ENCODE measurements at places on chromosomes 16 and 17. TPM values are rescaled to one million over a fixed set of nuclear protein-coding genes. Genes with fewer than 3 reads are reported as not detected.

DNA sequence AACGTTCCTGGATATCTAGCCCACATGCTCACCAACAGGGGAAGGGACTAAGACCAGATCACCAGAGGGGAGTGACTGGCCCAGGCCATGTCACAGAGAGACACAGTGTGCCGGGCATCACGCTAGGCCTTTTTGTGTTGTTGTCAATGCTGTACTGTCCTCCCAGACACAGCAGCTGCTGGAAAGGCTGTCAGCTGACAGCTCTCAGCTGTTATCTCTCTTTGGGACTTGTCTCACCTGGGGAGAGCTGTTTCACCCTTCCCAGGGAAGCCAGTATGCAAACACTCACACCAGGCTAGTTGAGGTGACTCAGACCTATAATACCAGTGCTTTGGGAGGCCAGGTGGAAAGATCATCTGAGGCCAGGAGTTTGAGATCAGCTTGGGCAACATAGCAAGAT lies 19.4 kb downstream of the UNC45B start:
- DNase-seq = peak; percentile 58

DNA sequence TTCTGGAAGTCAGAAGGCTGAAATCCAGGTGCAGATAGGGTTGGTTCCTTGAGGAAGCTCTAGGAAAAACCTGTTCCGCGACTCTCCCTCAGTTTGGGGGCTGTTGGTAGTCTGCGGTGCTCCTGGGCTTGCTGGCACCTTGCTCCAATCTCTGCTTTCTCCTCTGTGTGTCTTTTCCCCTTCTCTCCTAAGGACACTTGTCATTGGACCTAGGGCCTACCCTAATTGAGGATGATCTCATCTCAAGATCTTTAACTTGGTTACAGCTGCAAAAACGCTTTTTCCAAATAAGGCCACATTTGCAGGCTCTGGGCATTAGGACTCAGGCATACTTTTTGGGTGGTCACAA lies 12.9 kb upstream of the CACNG4 start:
- no peak for DNase-seq

- DNase-seq = no peak
Measured at GRCh38 chr16:9677301-9677653, 505.0 kb downstream of the GRIN2A start.

DNA sequence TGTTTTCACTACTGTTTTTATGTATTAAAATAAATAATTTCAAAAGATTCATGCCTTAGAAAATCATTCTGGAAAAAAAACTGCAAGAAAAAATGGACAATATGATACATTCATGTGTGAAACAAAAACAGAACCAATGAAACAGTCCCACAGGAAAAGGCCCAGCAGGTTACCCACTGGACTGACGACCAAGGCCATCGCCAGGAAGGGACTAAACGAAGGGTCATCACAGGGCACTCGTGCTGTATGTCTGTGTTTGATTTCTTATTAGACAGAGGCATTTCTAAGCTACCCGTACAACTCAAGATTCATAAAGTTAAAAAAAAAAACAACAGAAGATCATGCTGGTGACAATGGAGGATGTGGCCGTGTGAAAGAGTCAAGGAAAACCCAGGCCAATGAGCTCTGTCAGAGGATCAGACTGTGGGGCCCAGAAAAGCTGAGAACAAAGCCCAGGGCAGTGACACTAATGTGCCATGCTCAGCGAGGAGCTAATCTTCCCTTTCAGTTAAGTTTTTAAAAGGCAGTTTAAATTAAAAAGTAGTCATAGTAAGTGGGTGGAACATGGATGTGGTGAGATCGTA lies 31.8 kb downstream of the NSMCE1 start:
- no peak for DNase-seq

GRCh38 chr17:10661437-10661836 lies 4.3 kb upstream of the MYH3 start:
- no peak for DNase-seq

- no peak for DNase-seq
Measured at GRCh38 chr16:83717308-83717707, 90.5 kb upstream of the HSBP1 start.

DNA sequence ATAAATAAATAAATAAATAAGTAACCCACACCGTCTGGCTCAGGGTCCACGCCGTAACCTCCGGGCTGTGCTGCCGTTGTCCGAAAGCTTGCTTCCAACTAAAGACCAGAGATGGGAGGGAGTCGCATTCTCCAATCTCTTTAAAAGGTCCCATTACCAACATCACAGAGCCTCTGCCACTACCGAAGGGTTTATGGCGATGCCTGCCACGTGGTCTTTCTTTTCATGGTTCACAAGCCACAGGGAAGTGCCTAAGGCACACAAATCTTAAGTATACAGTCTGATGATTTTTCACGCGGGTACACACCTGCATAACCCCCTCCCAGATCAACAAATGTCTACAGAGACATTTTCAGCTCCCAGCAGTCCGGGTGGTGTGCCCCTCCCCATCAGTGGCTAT lies 1.4 kb downstream of the COTL1 start:
- no peak for DNase-seq

- DNase-seq = no peak
Measured at GRCh38 chr17:73341350-73342049, 29.7 kb upstream of the CDC42EP4 start.

DNA sequence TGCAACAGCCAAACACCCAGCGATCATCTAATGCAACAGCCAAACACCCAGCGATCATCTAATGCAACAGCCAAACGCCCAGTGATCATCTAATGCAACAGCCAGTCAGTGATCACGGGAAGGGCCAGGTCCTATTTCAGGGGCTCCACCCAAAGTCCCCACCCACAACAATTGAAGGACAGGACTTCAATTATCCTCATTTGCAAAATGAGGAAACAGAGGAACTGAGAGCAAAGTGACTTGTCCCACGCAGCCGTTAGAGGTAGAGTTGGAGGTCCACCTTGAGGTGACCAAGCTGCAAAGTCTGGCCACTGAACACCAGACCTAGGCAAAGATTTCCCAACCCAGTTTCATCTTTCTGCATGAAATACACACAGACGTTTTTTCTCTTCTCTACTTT lies 3.7 kb downstream of the ZG16B start:
- DNase-seq = no peak

DNA sequence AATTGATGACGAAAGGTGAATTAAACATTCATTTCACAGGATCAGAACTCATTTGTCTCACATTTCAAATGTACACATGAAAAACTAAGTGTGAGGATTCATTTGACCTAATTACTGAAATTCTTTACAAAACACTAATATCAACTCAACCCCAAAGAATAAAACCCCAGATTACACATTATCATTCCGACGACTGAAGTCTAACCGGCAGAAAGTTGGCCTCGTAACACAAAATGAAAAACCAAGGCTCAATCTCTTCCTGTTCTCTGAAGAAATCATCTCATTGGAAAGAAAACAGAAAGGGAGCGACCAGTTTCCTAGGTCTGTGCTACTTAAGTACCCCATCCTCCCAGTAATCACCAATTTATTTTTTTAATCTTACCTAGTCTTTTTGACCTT lies 1.8 kb downstream of the JPT1 start:
- DNase-seq = no peak

DNA sequence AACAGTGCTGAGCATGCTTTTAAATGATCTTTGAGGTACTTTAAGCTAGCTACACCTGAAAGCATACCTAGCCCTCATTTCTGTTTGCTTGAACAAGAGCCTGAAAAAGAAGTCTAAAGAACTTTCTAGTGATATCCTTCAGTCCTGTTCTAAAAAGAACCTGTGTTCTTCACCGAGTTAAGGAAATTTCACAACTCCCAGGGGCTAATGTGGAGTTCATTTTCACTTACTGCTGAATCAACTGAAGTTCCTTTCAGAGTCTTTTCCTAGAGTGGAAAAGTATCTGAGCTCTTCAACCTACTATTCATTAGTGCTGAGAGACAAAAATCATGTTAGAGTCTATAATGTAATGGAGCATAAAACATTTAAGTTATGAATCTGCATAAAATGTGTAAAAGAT lies 66.9 kb downstream of the CHD9 start:
- no peak for DNase-seq

- no peak for DNase-seq
Measured at GRCh38 chr17:10879190-10879836, 41.4 kb upstream of the PIRT start.

SLFN13 gene
- total RNA-seq = 1.2 TPM

MFAP4 gene
- 0.13 TPM for total RNA-seq

GRB7 gene
- 0.06 TPM for total RNA-seq

CD19 gene
- not detected for total RNA-seq

CDK5R1 gene
- total RNA-seq = 4.2 TPM
